CD4-positive, alpha-beta T cell treated with Interleukin-17A for 1 hour (primary cell): ENCODE measurements at places on chromosomes 16 and 17.

GRCh38 chr16:2974319-2975056 lies 5.3 kb downstream of the PAQR4 start:
- no peak for DNase-seq

DNA sequence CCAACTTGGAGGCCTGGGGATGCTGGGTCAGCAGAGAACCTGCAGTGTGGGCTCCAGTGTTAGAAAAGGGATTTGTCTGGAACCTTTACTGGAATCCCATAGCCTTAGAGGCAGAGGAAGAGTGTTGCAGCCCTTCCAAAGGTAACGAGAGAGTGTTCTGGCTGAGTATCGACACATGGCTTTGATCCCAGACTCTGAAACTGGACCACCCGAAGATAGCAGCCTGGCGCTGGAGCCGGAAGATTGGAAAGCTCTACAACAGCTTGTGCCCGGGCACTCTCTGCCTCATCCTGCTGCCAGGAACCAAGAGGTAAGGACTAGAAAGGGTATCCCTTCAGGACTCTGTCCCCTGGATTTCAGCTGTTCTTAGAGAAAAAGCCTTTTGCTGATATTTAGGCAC lies 39.7 kb downstream of the REXO5 start:
- no peak for DNase-seq

DNA sequence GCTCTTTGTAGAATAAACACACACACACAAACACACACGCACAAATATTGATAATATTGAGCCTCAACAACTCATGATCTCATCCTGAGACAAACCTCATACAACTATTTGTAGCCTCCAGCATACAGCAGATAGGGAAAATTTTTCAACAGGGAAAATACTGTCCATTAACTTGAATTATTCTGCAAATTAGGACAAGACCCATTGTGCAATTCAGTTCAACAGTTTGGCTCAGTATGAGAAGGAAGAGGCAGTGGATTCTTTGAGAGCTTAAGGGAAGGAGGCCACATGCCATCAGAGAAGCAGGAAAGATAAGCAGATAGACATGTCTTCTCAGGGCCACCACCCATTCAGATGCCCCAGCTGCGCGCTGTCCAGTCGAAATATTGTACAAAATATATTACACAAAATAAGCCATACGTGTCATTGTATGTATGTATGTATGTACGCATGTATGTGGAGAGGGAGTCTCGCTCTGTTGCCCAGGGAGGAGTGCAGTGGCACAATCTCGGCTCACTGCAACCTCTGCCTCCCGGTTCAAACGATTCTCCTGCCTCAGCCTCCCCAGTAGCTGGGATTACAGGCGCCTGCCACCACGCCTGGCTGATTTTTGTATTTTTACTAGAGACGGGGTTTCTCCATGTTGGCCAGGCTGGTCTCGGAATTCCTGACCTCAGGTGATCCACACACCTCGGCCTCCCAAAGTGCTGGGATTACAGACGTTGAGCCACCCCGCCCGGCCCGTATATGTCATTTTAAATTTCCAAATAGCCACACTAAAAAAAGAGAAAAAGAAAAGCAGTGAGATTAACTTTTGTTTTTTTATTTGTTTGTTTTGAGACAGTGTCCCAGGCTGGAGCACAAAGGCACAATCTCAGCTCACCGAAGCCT lies 1.8 kb downstream of the ZC3H7A start:
- no peak for DNase-seq

- DNase-seq = no peak
These were observed 25.5 kb downstream of the MYO18A start for GRCh38 chr17:29154516-29155226.

- peak; percentile 7 for DNase-seq
These were observed 382.2 kb downstream of the ZFHX3 start for GRCh38 chr16:72665701-72666100.

- no peak for DNase-seq
These were observed 23.7 kb upstream of the CBX4 start for GRCh38 chr17:79862771-79863440.

DNA sequence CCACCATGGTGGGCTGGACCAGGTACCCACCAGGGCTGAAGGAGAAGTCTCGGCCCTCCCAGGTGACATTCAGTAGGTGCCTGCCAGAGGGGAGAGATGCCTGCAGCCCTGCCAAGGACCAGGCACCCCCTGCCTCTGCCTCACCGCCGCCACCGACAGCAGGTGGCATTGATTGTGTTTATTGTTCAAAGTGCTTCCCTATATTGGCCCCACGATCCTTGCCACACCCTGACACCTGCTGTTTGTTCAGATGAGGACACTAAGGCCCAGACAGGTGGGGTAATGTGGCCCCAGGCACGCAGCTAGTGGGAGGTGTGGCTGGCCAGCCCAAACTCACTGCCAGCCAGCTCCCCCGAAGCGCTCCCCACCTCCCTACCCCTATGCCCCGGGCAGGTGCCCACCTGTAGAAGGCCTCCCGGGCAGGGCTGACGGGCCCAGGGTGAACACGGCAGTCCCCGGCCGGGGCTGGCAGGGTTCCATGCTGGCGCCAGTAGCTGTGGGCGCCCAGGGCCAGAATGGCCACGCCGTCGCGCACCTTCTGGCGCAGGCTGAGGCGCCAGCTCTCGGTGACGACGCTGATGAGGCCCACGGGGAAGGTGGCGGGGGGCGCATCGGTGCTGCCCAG lies 8.0 kb downstream of the GRIN2C start:
- DNase-seq = no peak

- DNase-seq = no peak
These were observed 9.3 kb upstream of the SLC16A5 start for GRCh38 chr17:75078284-75079022.

GRCh38 chr16:68357923-68358322 lies 47.1 kb downstream of the PRMT7 start:
- no peak for DNase-seq

DNA sequence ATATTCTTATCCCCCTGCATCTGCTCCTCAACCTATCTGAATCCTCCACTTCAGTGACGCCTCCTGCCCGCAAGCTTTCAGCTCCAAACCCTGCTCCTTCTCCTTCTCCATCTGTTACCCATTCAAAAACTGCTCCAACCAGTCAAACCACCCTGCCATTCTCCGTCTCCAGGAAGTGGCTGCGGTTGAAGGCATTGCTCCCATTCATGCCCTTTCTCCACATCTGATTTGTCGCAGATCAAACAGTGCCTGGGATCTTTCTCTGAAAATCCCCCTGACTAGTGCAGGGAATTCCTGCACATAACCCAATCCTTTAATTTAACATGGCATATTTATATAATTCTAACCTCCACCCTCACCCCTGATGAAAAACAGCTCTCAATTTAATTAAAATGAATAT lies 56.3 kb downstream of the SLFN5 start:
- DNase-seq = no peak

DNA sequence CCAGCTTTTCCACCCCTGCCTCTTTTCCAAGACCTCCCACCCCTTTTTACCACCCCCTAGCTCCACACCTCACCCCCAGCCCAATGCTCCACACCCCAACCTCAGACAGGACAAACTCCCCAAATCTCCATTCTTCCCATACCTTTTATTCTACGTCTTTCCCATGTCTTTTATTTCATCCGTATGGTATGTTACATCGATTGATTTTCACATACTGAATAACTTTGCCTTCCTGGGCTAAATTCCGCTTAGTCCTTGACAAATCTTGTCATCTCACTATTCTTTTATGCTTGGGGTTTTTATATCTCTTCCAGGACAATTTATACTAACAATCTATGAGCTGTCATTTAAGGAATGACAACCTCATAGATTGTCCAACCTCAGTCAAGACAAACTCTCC lies 46.4 kb downstream of the PITPNM3 start:
- no peak for DNase-seq

DNA sequence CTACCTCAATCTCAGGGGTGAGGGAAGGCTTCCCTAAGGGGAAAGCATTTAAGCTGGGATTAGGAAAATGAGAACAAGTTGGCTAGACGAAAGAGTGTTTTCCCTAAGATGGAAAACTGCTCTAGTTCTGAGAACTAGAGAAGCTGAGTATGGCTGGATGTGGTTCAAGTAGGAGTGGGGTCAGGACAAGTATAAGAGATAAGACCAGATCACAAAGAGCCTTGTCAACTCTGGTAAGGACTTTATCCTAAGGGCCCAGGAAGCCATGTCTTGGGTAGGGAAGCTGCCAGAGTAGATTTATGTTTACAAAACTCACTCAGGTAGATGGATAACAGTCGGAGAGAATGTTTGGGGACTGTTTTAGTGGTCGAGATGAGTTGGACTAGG lies 1.7 kb downstream of the ANKS4B start:
- DNase-seq = no peak

DNA sequence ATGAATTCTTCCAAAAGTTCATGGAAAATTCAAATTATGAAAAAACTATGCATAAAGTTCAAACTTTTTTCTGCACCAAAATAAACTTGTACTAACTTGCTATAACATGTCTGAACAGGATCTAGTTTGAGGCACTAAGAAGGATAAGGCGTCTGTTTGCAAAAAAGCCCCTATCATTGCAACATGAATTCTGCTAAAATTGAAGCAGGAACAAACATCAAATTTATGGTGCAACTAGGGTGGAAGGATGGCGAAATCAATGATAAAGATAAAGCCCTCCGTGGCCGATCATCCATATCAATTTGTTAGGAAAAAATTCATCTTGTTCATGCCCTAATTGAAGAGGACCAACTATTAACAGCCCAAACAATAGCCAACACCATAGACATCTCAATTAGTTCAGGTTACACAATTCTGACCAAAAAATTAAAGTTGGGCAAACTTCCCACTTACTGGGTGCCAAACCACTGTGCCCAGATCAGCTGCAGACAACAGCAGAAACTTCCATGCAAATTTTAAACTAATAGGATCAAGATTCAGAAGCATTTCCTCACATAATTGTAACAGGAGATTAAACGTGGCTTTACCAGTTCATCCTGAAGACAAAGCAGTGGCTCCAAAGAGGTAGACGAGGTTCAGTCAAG lies 12.9 kb downstream of the IL21R start:
- no peak for DNase-seq

DNA sequence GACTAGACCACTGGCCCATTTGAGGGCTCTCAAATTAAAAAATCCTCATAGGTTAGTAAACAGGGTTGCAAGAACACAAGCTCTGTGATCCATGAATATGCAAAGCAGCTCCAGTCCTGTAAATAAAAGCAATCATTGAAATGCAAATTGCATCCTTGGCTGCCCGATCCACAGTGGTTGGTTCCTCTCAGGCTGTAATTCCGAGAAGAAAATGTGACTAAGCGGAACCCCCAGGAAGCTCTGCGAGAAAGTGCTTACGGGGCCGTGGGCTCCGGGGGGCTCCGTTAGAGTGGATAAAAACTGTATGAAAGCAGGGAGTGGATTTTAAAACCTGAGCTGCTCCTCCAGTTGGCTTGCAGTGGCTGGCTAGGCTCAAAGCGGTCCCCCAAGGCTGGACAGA lies 2.5 kb downstream of the GPRC5B start:
- DNase-seq = no peak

DNA sequence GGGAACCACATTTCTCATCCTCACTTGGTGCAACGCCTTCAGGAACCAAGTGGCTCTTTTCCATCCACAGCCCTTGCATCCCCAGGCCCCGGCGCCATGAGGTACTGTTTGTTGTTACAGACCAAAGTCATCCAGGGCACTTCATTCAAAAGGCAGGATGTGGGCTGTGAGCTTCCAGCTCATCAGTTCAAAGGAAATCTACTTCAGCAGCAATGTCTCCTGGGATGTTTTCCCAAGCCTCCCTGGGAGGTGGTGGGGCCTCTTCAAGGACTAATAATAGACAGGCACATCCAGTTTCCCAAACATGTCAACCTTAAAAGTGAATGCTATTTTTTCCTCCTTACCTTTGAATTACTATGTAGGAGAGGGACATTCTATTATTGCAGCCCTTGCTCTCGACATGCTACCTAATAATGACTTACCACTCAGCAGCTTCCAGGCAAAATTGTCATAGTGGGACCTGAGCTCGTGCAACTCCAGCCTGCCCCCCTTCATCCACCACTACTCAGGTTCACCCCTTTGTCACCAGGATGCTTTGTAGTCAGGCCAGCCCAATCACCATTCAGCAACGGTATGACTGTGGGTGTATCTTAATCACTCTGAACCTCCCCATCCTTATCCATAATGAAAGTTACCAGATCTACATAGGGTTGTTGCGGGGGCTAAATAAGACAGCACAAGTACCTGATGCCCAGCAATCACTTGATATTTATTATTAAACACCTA lies 1.7 kb upstream of the PRKCB start:
- DNase-seq = no peak

GRCh38 chr16:84220851-84221250 lies 19.0 kb downstream of the KCNG4 start:
- DNase-seq = no peak

DNA sequence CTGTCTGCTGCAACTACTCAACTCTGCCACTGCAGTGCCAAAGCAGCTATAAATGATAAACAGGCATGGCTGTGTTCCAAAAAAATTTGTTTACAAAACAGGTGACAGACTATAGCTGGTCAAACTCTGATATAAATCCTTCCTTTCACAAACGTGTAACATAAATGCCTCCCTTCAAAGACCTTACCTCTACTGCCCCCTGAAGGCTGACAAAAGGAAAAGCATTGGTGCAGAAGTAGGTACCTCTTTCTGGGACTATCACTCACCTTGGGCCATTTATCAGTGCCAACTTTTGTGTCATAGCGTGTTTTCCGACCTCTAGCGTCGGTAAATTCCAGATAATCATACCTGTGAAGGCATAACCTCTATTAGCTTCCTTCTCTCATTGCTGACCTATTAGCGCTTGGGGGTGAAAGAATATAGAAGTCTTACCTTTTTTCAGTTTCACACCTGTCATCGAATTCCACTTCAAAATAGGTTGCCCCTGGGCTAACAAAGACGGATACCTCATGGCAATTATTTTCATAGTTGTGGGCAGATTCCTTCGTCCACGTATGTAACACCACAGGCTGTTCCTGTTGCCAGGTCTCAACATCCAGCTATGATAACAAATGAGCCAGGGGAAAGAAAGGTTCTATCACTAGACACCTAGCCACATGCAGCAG lies 67.9 kb downstream of the ZZEF1 start:
- DNase-seq = peak; percentile 67

DNA sequence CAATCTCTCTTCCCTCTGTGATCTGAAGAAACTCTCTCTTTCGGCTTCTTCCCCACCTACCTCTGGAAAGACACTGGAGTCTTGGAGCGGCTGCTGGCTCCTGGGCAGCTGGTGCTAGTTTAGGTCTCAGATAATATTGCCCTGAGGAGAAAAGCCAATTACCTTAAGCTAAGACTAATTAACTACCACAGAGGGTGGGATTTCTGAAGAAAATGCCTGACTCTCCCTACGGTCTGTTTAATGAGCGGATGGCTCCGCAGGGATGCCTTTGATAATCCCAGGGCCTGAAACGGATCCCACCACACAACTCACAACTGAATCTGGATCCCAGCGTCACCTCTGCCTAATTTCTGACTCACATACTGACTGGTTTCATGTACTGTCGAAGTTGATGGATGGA lies 127.0 kb upstream of the NLRP1 start:
- no peak for DNase-seq

- no peak for DNase-seq
These were observed 38.3 kb upstream of the MAP3K14 start for GRCh38 chr17:45355087-45355486.
